ENCODE measurements at places on chromosomes 6 and 20. TPM values are rescaled to one million over a fixed set of nuclear protein-coding genes. Genes with fewer than 3 reads are reported as not detected.

- H3K4me1 ChIP-seq = no peaks in the 10 kb centered on the region
- H3K4me3 ChIP-seq = no peak overlapping the region
- H3K27ac ChIP-seq = no peak overlapping the region
- H3K36me3 ChIP-seq = no peaks in the 10 kb centered on the region
- no peak for DNase-seq
- H3K27me3 ChIP-seq = no peaks in the 10 kb centered on the region
These were observed 306.8 kb downstream of the LMBRD1 start for GRCh38 chr6:69489970-69490369.

- H3K36me3 ChIP-seq = no peaks in the 10 kb centered on the region
- peak overlapping the region; percentile 68 for H3K27ac ChIP-seq
- H3K4me1 ChIP-seq = peaks cover 10% of the 10 kb centered on the region
- no peak overlapping the region for H3K4me3 ChIP-seq
- DNase-seq = peak; percentile 76
These were observed 6.6 kb upstream of the GUCA1A start for GRCh38 chr6:42166444-42167141.

Gene SRSF12
- 0.88 TPM for total RNA-seq

- H3K4me3 ChIP-seq = no peak overlapping the region
- no peaks in the 10 kb centered on the region for H3K27me3 ChIP-seq
- DNase-seq = no peak
- peak overlapping the region; percentile 46 for H3K27ac ChIP-seq
- H3K4me1 ChIP-seq = peaks cover 44% of the 10 kb centered on the region
- no peaks in the 10 kb centered on the region for H3K36me3 ChIP-seq
These were observed 41.9 kb downstream of the COX4I2 start for GRCh38 chr20:31679357-31680285.

Gene FLRT3
- total RNA-seq = 31.4 TPM

DNA sequence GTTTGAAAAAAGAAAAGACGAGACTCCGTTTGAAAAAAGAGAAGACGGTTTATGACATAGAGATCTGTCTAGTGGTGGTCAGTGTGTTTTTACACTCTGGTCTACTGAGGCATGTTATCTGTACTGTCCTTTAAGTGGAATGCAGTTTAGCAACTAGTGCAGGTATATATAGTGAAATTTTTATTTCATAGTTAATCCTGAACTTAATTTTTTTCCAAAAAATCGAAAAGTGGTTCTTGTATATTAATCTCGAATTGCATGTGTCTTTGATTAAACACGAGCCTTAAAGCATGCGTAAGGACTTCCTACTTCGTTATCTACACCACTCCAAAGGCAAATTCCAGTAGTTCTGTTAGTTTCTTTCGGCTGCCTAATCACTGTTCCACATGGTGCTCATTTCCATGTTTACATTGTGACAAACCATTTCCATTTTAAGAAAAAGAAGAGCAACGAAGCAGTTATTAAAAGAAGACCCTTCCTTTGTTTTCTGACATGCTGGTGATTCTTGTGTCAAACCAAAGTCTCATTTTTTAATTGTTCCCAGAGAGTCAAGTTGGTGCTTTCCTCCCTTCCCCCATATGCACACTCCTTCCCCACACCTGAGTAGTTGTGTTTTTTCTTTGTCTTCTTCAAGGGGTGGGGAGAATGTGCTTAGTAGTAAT is 2.3 kb downstream of the SNX9 start:
- H3K36me3 ChIP-seq = no peaks in the 10 kb centered on the region
- no peaks in the 10 kb centered on the region for H3K27me3 ChIP-seq
- H3K4me1 ChIP-seq = peaks cover 12% of the 10 kb centered on the region
- H3K4me3 ChIP-seq = no peak overlapping the region
- H3K27ac ChIP-seq = no peak overlapping the region

Gene MMS22L
- 11.4 TPM for total RNA-seq

- H3K4me1 ChIP-seq = no peaks in the 10 kb centered on the region
- H3K27ac ChIP-seq = no peak overlapping the region
These were observed 104.2 kb downstream of the TFAP2B start for GRCh38 chr6:50922579-50923525.

DNA sequence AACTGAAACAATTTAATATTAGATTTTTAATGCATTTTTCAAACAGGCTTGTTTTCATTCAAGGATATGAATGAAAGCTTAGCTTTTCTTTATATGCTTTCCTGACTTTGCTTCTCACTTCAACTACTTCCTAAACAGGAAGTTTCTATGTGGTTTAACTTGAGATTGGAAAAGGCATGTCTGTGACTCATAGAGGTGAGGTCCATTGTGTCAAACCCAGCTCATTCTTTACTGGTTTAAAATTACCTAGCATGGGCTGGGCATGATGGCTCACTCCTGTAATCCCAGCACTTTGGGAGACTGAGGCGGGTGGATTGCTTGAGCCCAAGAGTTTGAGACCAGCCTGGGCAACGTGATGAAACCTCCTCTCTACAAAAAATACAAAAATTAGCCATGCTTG is 34.4 kb downstream of the EFHC1 start:
- H3K4me3 ChIP-seq = no peak overlapping the region
- H3K27ac ChIP-seq = no peak overlapping the region
- no peaks in the 10 kb centered on the region for H3K27me3 ChIP-seq
- H3K4me1 ChIP-seq = no peaks in the 10 kb centered on the region

DNA sequence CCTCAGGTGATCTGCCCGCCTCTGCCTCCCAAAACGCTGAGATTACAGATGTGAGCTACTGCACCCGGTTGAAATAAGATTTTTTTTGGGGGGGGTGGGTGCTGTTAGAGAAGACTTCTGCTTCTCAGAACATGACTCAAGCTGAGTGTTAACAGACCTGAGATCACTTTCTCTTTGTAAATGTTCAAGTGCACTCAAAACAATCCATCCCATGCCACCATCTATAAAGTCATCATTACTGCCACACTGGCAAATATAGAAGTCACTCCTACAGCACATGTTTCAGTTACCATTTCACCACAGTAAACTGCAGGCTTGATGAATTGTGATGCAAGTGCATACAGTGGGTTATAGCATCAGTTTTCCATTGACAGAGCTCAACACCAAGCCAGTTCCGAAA is 9.0 kb downstream of the VPS16 start:
- no peaks in the 10 kb centered on the region for H3K27me3 ChIP-seq
- no peaks in the 10 kb centered on the region for H3K36me3 ChIP-seq
- H3K27ac ChIP-seq = no peak overlapping the region
- H3K4me1 ChIP-seq = no peaks in the 10 kb centered on the region
- no peak overlapping the region for H3K4me3 ChIP-seq
